ENCODE measurements at places on chromosomes 5 and 9.
A peak's percentile ranks its signal among the peaks of the same experiment; 100 is the strongest.

DNA sequence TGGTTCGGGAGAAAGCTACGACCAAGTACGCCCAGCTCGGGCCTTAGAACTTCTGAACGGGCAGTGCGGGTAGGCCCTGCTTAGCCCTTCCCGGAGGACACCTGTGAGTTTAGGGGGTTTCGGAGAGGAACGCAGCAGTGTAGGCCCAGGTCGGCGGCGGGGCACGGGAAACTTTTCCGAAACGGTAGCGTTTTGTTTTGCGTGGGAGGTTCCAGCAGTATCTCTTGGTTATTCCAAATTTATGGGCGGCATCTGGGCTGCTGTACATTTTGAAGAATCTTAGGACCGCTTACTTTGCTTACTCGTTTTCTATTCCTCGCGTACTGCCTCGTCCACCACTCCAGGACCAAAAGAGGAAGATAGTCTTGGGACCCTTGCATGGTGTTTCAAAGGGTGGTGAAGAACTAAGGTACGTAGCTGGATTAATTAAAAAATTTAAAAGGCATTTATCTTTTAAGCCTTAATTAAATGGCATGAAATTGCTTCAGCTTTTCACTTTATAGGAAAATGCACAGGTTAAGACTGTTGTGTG, 492 bp downstream of the TENT2 start:
- DNase-seq, result no peak

DNA sequence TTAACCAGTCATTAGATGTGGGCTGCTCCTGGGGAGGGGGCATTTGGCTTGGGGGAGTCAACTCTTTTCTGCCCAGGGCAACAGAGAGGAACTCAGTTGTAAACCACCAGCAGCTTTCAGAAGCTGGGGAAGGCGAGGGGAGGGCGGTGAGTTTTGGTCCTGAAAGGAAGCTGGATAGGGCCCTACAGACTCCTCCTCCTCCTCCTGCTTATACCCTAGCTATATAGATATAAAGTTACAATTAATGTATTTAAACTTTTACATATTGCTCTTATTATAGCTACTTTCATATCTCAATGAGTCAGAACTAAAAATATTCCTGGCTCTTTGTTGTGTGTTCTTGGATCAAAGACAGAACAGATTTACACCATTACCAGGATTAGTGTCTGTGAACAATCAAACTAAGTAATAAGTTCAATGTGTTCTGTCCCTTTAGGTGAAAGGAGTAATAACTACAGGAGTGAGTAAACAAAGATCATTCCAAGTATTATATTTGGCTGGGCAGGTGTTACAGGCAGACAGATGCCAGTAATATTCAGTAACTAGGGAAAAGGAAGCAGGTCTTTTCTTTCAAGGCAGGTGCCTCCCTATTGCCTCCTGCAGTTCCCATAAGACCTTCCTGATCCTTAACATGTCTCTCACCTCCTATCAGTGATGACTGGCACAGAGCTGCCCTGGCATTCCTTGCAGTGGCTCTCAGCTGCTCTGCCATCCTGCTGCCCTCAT, 20.5 kb upstream of the VPS13A start:
- no peak for DNase-seq

DNA sequence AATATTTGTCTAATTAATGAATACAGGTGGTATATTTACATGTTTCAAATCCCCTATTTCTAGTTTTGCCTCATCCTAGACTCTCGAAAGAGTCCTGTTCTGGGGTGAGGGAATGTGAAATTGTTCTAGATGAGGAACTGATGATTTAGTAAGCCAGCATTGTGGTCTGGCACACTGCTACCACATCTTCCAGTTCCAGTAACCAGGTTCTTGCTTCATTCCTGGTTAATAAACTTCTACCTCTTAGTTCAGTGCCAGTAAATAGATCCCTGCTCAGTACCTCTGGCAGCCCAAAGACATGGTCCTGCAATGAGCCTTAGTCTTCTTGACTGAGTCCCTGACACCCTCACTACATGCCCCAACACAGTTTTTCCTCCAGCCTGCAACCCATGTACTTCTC, 207.7 kb downstream of the SREK1 start:
- DNase-seq, result no peak

DNA sequence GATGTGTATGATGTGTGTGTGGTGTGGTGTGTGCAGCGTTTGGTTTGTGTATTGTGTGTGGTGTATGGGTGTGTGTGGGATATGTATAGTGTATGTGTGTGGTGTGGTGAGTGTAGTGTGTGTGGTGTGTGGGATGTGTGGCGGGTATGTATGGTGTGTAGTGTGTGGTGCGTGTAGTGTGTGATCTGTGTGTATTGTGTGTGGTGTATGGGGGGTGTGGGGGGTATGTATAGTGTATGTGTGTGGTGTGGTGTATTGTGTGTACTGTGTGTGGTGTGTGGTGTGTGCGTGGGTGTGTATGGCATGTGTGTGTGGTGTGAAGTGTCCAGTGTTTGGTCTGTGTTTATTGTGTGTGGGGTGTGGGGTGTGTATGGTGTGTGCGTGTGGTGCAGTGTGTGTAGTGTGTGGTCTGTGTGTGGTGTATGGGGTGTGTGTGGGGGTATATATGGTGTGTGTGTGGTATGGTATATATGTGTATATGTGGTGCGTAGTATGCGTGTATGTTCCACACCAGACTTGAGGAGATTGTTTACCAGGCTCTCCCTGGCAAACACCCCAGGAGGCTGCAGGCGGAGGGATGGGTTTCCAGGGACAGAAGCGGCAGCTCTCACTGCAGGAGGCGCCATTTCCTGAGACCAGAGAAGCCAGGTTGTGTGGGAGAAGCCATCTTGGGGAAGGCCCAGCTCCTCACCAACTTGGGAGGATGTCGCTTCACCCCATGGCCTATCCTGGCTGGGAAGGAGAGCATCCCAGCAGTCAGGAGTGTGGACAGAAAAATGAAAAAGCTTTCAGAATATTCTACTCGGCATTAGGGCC, 138.1 kb downstream of the NXNL2 start:
- DNase-seq, result no peak

DNA sequence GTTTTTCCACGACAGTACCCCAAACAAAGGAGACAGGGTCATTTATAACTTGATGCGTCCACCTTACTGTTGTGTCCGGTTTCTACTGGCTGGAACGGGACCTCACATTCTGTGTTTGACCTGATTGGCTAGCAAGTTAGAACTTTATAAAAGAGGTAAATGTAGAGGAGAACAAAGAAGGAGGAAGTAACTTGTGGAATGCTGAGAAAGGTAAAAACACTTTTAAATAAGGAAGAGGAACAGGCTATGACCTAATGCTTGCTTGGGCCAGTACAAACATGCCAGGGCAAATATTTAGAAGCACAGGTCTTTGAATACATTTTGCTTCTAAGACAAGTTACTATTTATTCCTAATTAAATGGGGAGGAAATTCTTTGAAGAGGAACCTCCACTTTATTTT, 251.6 kb downstream of the KIAA0825 start:
- DNase-seq, result no peak

GRCh38 chr9:111016426-111017045, 21.7 kb downstream of the LPAR1 start:
- DNase-seq, result peak; percentile 35

DNA sequence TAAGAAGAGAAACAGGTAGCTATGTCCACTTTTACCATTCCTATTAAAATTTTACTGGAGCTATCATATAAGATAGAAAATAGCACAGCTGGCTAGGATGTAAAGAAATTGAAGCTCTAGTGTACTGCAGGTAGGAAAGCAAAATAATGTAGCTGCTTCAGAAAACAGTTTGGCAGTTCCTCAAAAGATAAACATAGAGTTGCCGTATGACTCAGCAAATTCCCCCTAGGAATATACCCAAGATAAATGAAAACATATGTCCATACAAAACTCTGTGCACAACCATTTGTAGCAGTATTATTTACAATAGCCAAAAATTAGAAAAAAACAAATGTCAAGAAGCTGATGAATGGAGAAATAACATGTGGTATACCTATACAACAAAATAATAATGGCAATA, 64.6 kb upstream of the SHISAL2B start:
- DNase-seq, result no peak

GRCh38 chr9:33289936-33290246, 425 bp upstream of the NFX1 start:
- DNase-seq, result no peak

- DNase-seq, result no peak
These were observed 15.3 kb downstream of the BICD2 start for GRCh38 chr9:92749071-92749933.

- DNase-seq, result peak; percentile 8
These were observed 5.9 kb downstream of the ATPSCKMT start for GRCh38 chr5:10243660-10244240.

GRCh38 chr9:114504341-114505186, 709 bp downstream of the WHRN start:
- DNase-seq, result no peak

- no peak for DNase-seq
These were observed 96.2 kb downstream of the VCAN start for GRCh38 chr5:83567741-83568140.

DNA sequence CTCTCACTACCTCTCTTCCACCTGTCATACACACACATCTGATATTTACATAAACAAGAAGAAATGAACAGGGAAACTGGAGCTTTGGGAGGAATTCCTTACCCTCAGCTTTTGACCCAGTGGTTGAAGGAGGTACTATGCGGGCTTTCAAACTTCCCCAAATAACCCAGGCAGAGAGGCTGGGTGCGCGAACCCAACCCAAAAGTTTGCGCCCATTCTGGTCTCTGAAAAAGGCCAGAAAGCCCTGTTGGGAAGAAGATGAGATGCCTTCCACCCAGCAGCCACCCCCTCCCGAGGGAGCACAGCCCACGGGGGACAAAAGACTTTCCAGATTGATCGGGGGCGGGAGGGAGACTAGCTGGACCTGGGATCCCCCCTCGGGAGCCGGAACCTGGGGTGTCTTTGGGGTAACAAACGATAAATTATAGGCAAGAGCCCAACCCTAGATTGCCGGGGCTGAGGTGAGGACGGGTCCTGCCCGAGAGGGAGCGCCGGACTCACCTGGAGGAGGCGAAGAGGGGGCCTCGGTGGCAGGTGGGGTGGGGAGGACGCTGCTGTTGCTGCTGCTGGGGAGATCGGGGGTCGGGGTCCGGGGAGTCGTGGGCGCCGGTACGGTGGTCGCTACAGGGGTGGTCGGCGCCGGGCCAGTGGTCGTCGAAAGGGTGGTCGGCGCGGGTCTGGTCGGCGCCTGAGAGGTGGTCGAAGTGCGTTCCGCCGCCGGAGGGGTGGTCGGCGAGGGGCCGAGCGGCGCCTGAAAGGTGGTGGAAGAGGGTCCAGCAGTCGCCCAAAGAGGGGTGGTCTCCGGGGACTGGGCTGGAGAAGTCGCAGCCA, 798 bp downstream of the MEGF9 start:
- no peak for DNase-seq

DNA sequence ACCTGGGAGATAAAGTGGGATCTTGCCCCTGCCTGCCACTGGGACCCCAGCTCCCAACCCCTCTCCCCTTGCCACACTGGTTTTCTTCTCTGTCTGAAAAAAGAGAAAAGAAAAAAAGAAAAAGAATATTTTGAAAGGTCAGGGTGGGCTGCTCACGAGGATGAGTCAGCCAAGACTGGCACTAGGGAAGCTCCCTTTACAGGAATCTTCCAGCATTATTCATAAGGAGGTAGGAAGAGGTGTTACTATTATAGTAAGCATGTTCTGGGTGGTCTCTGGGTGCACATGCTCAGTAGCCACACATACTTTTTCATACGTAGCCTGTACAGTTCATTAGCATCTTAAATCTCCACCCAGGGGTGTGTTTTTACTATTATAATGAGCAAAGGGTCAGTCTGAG, 46.8 kb upstream of the HAND1 start:
- DNase-seq, result no peak

- no peak for DNase-seq
These were observed 94.0 kb downstream of the PPARGC1B start for GRCh38 chr5:149824120-149824519.

GRCh38 chr5:176527246-176528222, 9.7 kb downstream of the RNF44 start:
- DNase-seq, result no peak

DNA sequence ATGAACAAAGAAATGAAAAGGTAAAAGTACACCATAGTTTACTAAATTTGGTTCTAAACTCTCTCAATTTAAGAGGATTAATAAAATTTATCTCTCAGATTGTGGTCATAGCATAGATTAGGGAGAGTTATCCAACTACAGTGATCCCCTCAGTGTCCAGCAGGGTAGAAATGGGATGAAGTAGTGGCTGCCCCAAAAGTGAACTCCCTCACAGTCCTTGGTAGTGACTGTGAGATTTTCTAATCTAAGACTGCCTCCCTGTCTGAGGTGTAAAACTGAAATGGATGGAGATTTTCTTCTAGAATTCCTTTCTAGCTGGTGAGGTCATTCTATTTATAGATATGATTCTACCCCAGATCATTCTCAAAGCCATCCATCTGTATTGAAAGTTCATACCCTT, 455.5 kb downstream of the ACTL7B start:
- DNase-seq, result no peak

GRCh38 chr9:1979741-1980367, 35.3 kb upstream of the SMARCA2 start:
- DNase-seq, result no peak

DNA sequence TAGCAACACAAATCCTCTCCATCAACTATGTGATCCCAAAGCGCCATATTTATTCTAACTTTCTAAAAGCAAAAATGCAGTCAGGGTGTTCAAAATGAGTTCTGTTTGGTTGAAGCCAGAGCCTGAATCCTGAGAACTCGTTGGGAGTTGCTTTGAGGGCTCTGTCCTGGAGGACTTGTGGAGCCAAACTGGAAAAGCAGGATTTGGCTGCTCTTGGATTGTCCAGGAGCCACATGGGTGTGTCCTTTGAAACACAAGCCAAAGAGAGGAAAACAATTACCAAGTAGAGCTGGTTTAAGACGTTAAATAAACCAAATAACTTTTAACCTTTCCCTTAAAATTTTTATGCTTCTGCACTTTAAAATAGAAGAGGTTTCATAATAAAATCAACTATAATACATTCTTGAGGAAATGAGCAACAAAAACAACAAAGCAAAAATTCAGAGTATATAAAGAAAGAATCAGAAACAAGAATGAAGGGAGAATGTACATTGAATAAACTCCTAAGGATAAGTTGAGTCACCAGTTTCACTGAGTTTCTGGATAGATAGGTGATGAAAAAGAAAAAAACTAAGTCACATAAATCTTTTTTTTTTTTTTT, 13.5 kb downstream of the C5orf46 start:
- DNase-seq, result no peak

GRCh38 chr5:149434162-149435014, 55.3 kb upstream of the IL17B start:
- no peak for DNase-seq

DNA sequence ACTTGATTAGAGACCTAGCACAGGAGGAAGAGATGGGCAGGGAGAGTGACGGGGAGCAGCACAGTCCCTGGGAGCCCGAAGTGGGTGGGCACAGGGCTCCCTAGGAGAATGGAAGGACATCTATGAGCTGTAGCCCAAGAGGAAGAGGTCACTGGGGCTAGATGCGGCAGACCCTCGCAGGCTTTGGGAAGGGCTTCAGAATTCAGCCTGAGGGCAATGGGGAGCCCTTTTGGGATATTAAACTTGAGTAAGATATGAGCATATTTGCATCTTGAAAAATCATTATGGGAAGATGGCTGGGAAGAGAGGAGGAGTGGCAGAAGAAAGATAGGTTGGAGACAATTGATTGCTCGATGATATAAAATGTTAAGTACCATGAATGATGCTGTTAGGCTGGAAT, 48.9 kb upstream of the IL17B start:
- no peak for DNase-seq

Measured in RCC 7860 (cell line).